ENCODE measurements at places on chromosomes 1 and 21.
A peak's percentile ranks its signal among the peaks of the same experiment; 100 is the strongest.

- no peak for DNase-seq
Observed at GRCh38 chr1:212479188-212479587, 46.5 kb downstream of the NENF start.

GRCh38 chr1:89863165-89863830 is 42.5 kb downstream of the LRRC8D start:
- DNase-seq, result no peak

DNA sequence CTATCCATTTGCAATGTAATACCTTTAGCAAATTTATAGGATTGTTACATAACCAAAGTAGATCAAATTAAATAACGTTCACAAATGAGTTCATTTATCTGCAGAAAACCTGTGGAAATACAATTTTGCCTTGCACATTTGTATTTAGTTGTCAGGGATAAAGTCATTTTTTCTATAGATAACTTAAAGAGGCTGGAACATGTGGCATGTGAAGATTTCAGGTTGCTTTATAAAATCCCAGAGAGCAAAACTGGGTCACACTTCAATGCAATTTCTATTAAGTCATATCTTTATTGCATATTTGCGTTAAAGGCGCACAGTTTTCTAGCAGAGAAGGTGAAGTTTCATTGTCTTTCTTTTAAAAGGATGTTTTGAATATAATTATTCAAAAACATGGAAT is 342.4 kb downstream of the USP25 start:
- no peak for DNase-seq

- DNase-seq, result peak; percentile 58
Observed at GRCh38 chr1:28249013-28249865, 10.1 kb upstream of the SESN2 start.

GRCh38 chr21:42146821-42147220 is 72.1 kb upstream of the ABCG1 start:
- DNase-seq, result no peak

Measured in activated CD4-positive, alpha-beta T cell treated with anti-CD3 and anti-CD28 coated beads, Interleukin-2, amount 50 U/mL, for 16 hours (primary cell).